ENCODE measurements at places on chromosomes 2 and 18.

GRCh38 chr18:55096263-55096951 lies 137.1 kb upstream of the CCDC68 start:
- DNase-seq = peak; percentile 82

DNA sequence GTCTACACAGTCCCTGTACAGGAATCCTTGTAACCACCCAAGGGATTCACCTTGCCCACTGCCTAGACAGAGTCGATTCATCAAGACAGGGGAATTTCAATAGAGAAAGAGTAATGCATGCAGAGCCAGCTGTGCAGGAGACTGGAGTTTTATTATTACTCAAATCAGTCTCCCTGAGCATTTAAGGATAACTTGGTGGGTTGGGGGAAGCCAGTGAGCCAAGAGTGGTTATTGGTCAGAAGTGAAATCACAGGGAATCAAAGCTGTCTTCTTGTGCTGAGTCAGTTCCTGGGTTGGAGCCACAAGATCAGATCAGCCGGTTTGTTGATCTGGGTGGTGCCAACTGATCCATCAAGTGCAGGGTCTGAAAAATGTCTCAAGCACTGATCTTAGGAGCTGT lies 17.8 kb upstream of the FAM98A start:
- no peak for DNase-seq

GRCh38 chr2:121245120-121245820 lies 39.7 kb downstream of the TFCP2L1 start:
- no peak for DNase-seq

DNA sequence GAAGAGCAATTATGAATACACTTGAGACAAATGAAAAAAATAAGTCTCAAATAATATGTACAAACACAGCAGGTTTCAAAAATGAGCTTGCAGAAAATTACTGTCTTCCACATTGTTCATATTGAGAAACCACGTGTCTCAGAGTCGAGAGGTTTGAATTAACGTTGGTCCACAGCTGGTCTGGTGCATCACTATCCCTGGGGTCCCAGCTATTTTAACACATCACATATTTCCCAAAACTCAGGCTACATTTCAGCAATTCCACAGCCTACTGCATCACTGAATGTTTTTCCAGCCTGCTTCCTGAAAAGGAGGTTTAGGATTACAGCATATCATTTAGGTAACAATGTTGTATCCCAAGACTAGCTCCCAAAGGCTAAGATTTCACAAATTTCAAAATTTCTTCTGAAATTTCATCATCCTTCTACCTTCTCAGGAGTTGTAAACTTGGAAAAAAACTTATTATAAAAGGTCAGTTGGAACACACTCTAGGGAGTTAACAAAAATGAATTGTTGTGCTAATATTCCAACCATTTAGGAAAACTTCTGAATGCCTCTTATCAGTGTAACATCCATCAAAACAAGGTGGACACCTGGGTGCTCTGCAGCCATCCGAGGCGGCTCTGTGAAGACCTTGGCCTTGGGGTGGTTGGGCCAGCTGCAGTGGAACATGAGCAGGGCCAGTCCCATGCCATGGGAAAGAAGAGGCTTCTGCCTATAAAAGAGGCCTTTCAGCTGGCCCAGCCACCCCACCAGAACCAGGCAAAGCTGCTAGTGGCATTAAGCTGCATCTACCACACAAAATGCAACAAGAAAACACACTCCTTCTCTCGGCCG lies 198.1 kb upstream of the RBBP8 start:
- peak; percentile 74 for DNase-seq

GRCh38 chr2:6887751-6888192 lies 10.2 kb downstream of the RSAD2 start:
- DNase-seq = no peak

GRCh38 chr2:176096986-176097819 lies 2.4 kb upstream of the HOXD12 start:
- peak; percentile 88 for DNase-seq

DNA sequence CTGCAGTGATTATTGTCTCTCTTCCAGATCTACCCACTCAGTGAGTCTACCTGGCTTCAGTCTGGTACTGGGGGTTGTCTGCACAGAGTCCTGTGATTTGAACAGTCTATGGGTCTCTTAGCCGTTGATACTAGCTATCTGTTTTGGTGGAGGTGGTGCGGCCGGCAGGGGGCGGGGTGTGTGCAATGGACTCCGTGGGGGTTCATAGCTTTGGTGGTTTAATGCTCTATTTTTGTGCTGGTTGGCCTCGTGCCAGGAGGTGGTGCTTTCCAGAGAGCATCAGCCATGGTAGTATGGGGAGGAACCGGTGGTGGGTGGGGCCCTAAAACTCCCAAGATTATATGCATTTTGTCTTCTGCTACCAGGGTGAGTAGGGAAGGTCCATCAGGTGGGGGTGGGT lies 1120.1 kb upstream of the FAM98A start:
- no peak for DNase-seq

- DNase-seq = no peak
These were observed 87.9 kb upstream of the COL5A2 start for GRCh38 chr2:189267491-189267890.

DNA sequence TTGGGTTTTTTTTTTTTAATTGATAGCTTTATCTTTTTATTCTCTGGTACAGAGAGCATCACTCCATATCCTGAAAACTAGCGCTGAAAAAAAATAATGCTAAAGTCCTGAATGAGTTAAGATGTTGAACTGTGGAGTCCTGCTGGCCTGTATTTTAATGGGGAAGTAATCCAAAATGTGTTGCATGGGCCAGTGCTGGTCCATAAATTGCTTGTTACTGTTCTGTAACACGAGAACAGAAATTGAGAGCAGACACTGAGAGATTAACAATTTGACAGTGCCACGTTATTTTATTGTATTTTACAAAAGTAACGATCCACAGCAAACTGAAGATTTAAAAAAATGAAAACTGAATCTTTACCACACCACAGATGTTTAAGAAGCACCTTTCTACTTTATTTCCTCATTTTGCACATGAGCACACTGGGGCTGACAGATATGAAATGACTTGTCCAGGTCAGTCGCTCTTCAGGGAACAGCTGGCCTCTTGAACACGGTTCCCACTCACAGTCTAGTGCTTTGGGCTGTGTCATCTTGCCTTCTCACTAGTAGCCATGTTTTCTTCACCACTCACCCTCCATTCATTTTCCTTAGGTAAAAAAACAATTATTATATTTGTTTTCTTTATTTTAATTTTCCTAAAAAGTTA lies 35.3 kb downstream of the ZCCHC2 start:
- DNase-seq = no peak

DNA sequence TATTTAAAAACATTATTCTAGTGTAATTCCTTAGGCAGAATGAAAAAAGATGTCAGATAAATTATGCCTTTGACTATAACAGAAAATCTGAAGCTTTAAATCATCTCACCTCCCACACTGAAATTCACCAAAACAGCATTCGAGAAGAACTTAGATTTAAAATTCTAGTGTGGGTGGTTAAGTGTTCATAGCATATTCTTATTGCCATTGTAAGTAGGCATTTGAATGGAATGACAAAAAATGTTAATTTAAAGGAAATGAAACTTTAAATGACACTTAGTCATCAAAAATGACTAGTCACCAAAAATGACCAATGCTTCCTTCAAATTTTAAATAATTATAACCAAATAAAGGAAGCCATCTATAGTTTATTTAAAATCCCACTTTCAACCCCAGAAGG lies 7.0 kb upstream of the ZNF407 start:
- no peak for DNase-seq

- no peak for DNase-seq
These were observed 23.9 kb upstream of the SH3RF3 start for GRCh38 chr2:109105113-109105512.

GRCh38 chr2:3302751-3303582 lies 74.7 kb downstream of the EIPR1 start:
- no peak for DNase-seq

DNA sequence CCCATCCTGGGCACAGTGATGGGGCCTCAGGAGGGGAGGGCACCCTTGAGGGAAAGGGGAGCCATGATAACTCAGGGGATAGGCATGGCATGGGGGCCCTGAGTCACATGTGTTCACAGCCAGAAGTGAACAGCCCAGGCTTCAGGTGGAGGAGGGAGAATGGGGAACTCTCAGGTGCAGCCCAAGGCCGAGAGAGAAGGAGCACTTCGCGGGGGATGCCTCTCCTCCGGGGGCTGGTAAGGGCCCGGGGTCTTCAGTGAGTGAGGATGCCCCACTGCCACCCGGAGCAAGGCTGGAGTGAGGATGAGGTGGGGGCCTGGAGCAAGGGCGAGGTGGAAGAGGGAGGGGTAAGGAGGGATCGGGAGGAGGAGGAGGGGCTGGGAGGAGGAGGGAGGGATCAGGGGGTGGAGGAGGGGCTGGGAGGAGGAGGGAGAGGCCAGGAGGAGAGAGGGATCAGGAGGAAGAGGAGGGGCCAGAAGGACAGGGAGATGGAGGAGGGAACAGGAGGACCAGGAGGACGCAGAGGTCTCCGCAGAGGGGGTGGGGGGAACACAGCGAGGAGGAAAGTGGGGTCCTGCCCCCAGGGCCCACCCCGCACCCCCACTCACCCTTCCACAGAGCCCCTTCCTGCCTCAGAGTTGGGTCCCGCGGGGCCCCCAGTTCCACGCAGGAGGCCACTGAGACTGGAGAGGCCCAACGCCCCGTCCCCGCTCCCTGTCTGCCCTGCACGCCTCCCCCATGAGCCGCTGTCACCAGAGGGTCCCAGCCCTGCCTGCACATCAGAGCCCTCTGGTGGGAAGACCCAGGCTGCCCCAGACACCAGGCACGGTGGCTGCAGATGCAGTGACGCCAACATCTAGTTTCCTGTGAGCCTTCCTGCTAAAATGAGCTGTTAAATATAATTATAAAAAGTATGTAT lies 42.8 kb downstream of the RAMP1 start:
- DNase-seq = no peak

GRCh38 chr2:53315149-53315548 lies 452.5 kb upstream of the CHAC2 start:
- DNase-seq = no peak

DNA sequence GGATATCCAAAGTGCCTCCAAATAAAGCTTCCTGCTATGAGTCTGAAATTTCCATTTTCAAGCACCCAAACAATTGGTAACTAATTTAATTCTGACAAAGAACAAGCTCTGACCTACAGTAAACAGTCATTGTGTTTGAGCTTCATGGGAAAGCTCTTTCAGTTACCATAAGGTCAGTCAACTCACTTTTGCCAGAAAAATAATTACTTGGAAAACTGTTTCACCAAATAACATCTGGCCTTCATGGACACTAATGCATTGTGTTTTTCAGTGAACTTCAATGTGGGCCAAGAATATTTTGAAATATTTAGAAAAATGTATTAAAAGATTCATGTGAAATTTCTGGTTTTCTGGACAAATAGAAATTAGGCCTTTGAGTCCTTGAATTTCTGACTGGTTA lies 369.9 kb downstream of the GALR1 start:
- DNase-seq = no peak

- peak; percentile 74 for DNase-seq
These were observed 343.6 kb upstream of the SYT4 start for GRCh38 chr18:43620936-43621335.

GRCh38 chr2:240972636-240973521 lies 25.5 kb upstream of the SNED1 start:
- DNase-seq = peak; percentile 93

DNA sequence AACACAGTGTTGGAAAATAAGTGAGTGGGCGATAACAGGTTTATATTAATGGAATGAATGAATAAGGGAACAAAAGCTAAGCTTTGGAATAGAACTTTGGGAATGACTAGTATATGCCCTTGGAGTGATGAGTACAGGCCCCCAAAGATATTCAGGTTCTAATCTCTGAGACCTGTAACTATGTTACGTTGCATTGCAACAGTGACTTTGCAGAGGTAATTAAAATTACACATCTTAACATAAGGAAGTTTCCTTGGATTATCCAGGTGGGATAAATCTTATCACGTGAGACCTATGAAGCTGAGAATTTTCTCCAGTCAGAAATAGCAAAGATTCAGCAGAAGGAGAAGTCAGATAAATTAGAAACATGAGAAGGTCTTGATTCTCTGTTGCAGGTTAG lies 661.5 kb upstream of the LINC00305 start:
- no peak for DNase-seq

DNA sequence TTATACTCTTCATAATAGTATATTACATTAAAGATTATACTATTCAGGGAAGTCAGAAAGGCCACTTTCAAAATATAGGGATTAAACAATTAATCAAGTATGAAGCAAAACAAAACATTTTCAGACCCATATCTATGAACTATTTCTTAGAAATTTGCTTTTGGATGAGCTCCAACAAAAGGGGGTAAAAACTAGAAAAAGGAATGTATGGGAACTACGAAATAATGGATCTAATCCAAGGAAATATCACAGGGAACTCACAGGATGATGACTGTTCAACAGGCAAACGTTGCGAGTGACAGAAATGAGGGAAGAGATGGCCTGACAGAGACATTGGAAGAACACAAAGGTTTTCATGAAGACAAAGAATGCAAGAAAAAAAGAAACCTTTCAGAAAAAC lies 27.9 kb downstream of the G6PC2 start:
- DNase-seq = no peak

- no peak for DNase-seq
These were observed 535 bp downstream of the HOXD3 start for GRCh38 chr2:176157499-176158185.

- DNase-seq = peak; percentile 53
These were observed 262.1 kb downstream of the LPIN1 start for GRCh38 chr2:12008425-12009061.

DNA sequence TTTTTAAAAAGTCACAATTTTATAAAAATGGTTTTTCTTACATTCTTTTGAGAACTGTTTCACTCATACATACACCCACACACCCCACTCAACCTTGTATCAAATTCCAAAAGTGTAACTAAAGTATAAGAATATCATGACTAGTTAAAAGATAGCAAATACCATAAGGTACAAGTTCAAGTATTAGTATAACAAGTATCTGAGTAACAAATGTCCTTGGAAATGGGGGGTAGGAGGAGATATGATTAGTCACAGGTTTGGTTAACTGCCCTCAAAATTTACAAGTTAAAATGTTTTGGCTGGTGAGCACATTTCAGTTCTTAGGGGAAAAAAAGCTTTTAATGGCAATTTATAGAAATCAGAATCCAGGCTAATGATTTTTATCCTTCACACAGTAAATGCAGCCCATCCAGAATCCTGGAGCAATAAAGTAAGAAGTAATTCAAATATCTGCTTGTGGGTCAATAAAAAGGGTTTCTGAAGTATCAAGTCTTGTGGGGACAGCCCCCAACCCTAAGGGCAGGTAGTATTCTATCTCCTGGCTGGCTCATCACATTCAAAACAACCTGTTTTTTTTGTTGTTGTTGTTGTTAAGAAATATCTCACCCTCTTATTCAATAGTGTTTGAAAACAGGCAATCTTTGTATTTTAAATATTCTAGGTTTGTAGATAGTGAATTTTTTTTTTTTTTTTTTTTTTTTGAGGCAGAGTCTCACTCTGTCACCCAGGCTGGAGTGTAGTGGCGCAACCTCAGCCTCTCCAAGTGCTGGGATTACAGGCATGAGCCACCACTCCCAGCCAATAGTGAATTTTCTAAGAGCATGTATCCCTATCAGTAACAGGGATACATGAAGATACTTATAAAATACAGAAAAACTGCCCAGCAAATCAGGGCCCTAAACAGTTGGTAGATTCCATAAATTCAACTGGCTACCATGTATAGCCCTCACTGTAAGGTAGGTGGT lies 14.5 kb downstream of the IAH1 start:
- peak; percentile 39 for DNase-seq

Data from adipocyte (in vitro differentiated cells).